Stimulated activated CD4-positive, alpha-beta T cell treated with anti-CD3 and anti-CD28 coated beads, Interleukin-1b, Interleukin-23, amount 100 ng/mL, for 1 hour (primary cell): ENCODE measurements at places on chromosomes 3 and 15.

GRCh38 chr3:107988460-107989175 is 102.2 kb downstream of the CD47 start:
- DNase-seq = no peak

DNA sequence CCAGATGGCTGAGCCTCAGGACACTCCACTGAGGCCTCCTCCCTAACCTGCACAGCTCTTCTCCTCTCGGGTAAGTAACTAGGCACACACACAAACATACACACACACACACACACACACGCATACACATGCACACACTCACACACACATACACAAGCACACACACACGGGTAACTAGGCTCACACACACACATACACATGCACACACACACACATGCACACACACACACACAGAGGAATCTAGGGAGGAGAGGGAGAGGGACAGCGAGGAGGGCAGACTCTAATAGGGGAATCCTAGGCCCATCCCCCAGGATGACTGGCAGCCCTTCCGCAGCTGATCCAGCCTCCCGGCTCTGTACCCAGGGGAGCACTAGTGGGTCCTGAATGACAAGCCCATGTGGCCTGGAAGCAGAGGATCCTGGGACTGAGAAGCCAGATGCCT is 177.4 kb upstream of the LINGO1 start:
- DNase-seq = no peak

- no peak for DNase-seq
Observed at GRCh38 chr15:89531796-89532537, 35.6 kb upstream of the RHCG start.

DNA sequence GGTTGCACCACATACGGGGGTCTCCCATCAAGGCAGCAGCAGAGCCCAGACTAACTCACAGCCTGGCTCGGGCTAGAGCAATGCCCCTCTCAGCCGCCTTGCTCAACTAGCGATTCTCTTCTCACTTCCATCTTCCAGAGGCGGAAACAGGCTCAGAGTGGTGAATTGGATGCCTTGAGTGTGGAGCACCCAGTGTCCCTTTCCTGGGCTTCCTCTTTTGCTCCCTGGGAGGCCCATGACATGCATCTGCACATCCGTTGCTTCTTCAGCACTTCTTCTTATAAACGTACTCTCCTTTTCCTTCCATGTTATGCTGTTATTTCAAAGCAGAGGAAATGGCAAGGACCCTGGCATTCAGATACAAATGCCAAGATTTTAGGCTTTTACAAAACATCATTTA is 2.1 kb upstream of the IQSEC1 start:
- no peak for DNase-seq
